ENCODE measurements at places on chromosomes 7 and 10.

- no peak for DNase-seq
Measured at GRCh38 chr10:132138133-132138532, 48.6 kb upstream of the DPYSL4 start.

- DNase-seq, result no peak
Measured at GRCh38 chr10:13936826-13937225, 350.1 kb downstream of the PRPF18 start.

- DNase-seq, result no peak
Measured at GRCh38 chr7:124462249-124462648, 303.3 kb downstream of the GPR37 start.

DNA sequence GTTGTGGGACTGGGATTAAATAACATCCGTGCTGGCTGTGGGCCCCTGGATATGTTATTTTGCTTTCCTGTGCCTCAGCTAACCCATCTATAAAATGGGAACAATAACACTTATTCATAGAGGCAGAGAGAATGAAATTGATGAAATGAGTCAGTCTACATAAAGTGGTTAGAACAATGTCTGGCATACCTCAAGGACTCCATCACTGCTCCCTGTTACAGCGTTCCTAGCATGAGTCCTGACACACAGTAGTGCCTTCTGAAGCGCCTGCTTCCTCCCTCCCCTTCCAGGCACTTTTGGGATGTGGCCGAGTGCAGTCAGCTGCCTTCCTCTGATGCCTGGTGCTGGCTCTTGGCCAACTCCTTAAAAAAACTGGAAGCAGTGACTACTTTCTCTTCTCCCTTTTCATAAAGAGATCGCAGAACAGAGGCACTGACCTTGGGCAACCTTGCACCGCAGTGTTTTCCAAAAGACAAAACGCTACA, 108.4 kb upstream of the ZMIZ1 start:
- DNase-seq, result no peak

DNA sequence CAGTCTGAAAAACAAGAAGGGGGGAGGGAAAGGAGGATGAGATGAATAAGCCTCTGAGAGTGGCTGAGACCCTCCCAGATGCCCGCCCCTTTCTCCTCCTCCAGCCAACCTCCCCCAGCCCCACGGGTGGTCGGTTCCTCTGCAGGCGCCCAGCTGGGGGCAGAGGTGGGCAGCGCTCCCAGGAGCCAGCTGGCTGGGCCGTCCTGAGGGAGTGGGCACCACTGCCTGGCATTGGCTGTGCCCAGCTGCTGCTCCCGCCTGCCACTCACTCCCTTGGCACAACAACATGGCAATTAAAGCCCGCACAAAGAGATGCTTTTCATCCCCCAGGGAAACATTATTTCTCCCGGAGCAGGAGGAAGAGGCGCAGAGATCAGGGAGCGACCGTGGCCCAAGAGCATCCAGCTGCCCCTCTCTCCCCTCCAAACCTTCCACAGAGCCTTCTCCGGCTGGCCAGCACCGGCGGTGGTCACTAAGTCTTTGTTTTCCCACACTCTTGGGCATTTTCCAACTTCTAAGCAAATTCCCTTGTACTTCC, 107.2 kb downstream of the SPDYE5 start:
- peak; percentile 97 for DNase-seq

- DNase-seq, result no peak
Measured at GRCh38 chr10:116771101-116771958, 29.0 kb upstream of the HSPA12A start.

GRCh38 chr10:77430530-77430929, 207.1 kb downstream of the KCNMA1 start:
- no peak for DNase-seq

DNA sequence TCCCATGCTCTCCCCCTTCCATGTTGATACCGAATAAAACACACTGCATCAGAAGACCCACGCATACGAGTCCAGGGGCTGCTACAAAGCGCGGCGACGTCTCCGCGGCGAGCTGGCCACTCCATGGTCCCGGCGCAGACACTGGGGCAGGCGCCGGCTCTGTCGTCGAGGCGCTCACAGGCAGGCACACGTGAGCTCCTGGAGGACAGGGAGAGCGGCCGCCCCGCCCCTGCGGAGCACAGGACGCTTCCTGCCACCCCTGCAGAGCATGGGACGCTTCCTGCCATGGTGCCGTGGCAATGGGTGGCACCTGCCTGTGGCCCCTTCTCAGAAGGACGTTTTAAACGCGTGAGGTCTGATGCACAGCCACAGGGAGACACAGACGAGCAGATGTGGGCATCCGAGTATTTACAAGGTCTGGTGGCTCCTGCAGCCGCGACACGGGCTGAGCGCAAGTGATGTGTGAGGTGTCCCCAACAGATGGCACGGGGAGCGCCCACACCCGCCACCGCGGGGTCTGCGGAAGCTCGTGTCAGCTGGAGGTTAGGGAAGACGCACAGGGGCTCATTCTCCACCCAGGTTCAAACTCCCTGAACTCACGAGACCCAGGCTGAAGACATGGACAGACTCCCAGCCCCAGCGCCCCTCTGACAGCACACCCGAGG, 21.4 kb upstream of the GPR146 start:
- DNase-seq, result no peak

- DNase-seq, result no peak
Measured at GRCh38 chr7:157962458-157963306, 624.9 kb downstream of the PTPRN2 start.

- DNase-seq, result no peak
Measured at GRCh38 chr7:68433462-68434070, 1164.7 kb upstream of the AUTS2 start.

GRCh38 chr10:69065406-69066361, 22.2 kb upstream of the SRGN start:
- no peak for DNase-seq

DNA sequence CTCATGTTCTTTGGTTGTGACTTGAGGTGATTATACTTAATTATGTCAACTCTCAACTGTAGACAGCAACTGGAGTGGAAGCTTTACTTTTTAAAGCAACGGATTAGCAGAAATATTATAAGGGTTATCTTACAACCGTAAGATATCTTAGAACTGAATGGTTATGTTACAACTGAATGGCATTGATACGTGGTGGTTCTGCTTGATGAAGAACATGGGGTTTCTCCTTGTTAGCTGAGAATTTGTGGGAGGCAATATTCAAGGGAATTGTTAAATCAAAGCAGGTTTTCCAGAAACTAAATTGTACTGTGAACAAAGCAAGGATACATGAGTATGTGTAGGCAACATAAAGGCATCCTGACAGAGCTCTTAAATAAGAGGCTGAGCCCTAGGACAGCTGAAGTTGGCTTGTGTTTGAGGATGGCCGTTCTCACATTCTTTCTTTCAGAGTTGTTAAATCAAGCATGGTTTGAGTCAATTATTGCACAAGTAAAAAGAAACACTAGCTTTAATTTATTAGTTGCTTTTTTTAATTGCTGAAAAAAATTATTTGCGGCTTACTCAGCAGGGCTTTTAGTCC, 350.0 kb downstream of the PLXDC2 start:
- DNase-seq, result no peak

Data from NCI-H2081 (cell line).